Suppressor macrophage treated with lipopolysaccharide for 1 hour (primary cell): ENCODE measurements at places on chromosomes 13 and 19.

DNA sequence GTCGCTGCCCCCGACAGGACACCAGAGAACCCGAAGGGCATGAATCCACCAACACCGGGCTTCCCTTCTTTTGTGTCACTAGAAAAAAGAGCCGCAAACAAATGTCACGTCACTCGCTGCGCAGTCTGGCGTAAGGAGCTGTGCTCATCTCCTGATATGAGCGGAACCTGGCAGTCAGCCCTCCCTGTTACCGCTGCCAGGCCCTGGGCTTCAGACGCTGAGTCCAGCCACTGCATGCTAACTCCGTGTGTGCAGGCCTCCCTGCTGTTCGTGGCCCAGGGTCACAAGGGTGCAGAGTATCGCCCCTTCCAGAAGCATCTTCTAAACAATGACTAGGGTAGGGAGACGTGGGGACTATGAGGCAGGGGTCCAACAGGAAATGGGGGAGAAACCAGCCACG, 71.3 kb downstream of the SLC7A1 start:
- DNase-seq = no peak

DNA sequence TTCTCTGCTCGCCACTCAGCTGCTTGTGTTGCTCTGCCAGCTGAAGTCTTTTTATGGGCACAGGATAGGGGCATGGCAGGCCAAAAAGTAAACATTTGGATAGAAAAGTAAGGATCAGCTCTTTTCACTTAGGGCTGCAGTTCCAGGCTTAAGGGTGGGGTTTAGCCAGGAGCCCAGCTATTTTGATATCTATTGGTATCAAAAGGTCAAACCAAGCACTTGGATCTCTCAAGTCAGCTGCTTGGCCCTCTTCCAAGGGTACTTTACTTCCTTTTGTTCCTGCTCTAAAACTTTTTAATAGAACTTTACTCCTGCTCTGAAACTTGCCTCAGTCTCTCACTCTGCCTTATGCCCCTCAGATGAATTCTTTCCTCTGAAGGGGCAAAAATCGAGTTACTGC, 55.7 kb upstream of the ABCC4 start:
- no peak for DNase-seq

- DNase-seq = no peak
Observed at GRCh38 chr19:40747536-40747935, 2.7 kb downstream of the ACTMAP start.

GRCh38 chr13:71820699-71821098, 46.3 kb downstream of the DACH1 start:
- DNase-seq = peak; percentile 41

- DNase-seq = no peak
Observed at GRCh38 chr19:948842-949496, 23.1 kb downstream of the ARID3A start.

- no peak for DNase-seq
Observed at GRCh38 chr13:100988921-100989320, 314.3 kb upstream of the TMTC4 start.

DNA sequence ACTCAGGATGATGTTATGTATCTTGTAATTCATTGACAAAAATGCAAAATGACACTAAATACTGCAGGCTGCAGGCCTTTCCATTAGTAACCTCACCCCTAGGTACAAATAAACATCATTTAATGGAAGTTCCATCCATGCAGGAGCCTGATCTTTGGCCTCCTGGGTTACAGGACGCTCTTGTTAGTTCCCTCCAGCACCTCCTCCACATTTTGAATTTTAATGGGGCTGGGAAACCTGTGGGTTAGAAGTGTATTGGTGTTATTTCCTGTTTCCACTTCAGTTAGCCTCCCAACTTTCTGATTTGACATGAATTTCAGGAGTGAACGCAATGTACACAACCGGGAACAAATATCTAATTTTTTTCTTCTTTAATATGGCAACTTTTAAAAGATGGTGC, 237.1 kb upstream of the ARGLU1 start:
- DNase-seq = no peak
